ENCODE measurements at places on chromosomes 12 and 14.
A peak's percentile ranks its signal among the peaks of the same experiment; 100 is the strongest.

GRCh38 chr14:69696633-69697557 lies 70.0 kb upstream of the SRSF5 start:
- no peak for DNase-seq

- DNase-seq, result no peak
Measured at GRCh38 chr14:89862856-89863255, 91.7 kb downstream of the EFCAB11 start.

- DNase-seq, result no peak
Measured at GRCh38 chr14:50312734-50313054, 570 bp downstream of the DMAC2L start.

GRCh38 chr12:57836442-57837375 lies 9.8 kb downstream of the CTDSP2 start:
- DNase-seq, result peak; percentile 98
